Myocyte (in vitro differentiated cells): ENCODE measurements at places on chromosomes 12 and 14.

DNA sequence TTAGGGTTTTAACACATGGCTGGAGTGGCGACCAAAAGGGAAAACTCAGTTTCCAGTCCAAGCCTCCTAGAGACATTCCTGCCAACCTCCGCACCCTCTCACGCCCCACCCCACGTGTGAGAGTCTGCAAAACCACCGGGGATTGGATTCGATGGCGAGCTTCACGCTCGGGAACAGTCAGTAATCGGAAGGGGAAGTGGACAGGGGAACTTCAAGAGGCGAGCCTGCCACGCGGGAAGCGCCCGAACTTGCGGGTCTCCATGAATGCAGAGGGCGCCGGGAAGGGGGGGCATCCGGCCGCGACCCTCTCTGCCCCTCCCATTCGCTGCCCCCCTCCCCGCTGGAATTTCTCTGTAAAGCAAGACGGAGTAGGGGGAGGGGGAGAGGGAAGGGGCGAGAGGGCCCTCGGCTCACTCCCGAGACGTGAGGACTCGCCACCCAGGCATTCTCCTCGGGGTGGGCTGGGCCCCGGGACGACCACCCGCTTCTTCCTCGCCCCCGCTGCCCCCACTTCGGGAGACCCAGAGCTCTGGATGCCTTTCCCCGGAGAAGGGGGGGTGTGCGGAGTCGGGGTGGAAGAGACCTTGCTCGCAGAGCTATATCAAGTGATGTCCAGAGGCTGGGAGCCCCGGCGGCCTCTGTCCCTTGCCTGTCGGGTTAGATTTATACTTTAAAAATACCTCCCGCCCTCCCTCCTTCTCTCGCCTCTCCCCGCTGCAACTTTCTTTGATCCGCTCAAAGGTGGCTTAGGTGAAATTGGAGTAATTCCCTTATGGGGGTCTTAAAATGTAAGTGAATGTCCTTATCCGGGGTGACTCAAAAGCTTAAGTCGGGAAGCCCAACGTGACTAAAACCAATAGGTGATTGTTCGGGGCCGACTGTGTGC is 2.5 kb upstream of the CCND2 start:
- peak; percentile 25 for DNase-seq

DNA sequence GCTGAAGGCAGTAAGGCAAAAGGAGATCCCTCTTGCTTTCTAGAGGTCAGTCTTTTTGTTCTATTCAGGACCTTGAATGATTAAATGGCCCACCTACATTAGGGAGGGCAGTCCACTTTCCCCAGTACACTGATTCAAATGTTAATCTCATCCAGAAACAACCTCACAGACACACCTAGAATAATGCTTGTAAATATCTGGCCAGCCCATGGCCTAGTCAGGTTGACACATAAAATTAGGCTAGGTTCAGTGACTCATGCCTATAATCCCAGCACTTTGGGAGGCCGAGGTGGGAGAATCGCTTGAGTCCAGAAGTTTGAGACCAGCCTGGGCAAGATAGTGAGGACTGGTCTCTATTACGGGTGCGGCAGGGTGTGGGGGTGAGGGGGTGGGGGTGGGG is 43.5 kb downstream of the MIPOL1 start:
- no peak for DNase-seq

- peak; percentile 66 for DNase-seq
Measured at GRCh38 chr14:62117010-62117750, 355.0 kb downstream of the SNAPC1 start.

DNA sequence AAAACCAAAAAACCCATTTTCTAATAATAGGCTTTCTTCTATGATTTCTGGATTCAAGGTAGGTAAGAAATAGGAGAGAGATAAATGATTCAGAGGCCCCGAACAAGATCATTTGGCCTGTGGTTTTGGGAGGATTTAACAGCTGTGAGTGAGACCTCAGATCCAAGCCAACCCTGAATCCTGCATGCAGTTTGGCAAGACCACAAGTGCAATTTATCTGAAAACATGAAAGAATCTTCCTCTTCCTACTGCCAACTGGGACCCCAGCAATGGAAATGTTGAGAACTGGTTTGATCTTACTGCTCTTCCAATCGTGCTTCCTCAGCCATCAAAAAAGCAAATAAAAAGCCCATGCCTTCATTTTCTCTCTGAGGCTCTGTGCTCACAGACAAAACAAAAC is 519.7 kb upstream of the TBX3 start:
- DNase-seq: peak; percentile 20

GRCh38 chr12:65640489-65640901 is 183.8 kb upstream of the HMGA2 start:
- DNase-seq: peak; percentile 41
